NCI-H187 (cell line): ENCODE measurements at places on chromosomes 7 and 10.

GRCh38 chr10:133381036-133381435 lies 2.0 kb downstream of the PAOX start:
- DNase-seq, result no peak

GRCh38 chr10:7811000-7811399 lies 7.3 kb upstream of the TAF3 start:
- DNase-seq, result no peak

- DNase-seq, result no peak
Observed at GRCh38 chr7:113308399-113308798, 190.0 kb upstream of the SMIM30 start.

- DNase-seq, result no peak
Observed at GRCh38 chr7:150003304-150003810, 129.6 kb downstream of the ATP6V0E2 start.

DNA sequence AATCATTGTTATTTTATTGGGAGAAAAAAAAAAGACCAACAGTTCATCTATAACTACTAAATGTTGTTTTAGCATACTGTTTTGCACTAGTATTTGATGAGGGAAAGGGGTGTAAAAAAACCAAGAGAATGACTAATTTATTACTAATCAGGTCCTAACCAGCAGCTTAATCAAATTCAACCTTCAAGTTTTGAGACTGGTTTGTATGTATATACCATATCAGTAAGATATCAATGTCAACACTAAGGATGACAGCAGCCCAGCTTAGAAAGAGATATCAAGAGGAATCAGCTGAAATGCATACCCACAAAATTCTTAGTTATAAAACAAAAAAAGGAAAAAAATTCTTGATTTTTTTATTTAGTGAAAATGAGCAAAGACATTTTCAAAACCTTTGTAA lies 122.6 kb downstream of the KMT2C start:
- no peak for DNase-seq

GRCh38 chr7:115038158-115038557 lies 116.3 kb downstream of the MDFIC start:
- DNase-seq, result peak; percentile 76

- no peak for DNase-seq
Observed at GRCh38 chr7:29158795-29159423, 12.6 kb upstream of the CPVL start.

DNA sequence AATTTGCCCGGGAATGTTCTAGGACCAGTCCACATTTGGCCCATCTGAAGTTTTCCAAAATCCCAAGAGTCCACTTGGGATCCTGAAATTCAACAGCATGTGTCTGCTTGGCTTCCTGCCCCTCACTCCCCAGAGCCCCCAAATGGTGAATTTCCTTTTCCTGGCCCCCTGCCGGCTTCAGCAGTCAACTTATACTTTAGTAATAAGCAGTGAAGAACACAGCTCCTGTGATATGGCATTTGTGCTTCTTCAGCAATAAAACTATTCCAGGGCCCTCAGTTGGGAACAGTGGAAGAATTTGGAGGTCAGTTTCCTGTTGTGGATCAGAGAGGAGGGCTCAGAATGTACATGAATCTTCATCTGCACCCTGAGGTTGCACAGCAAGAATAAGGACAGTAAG lies 51.1 kb downstream of the PRF1 start:
- no peak for DNase-seq

DNA sequence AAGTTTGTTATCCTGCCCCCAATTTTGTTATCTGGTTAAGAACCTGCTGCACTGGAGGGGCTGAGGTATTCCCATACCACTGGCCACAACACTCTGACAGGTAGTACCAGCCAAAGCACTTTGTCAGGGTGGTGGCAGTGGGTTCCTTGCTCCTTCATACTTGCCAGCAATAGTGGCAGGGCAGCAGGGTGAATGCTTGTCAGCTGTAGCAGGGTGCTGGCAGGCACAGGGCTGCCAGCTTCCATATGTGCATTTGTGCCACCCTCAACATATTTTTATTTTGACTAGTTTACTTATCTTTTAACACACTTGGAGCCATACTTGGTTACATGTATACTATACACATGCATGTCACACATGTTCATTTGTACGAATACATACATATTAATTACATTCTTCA lies 294.0 kb upstream of the VWC2 start:
- no peak for DNase-seq
